ENCODE measurements at places on chromosomes 3 and 15. TPM values are rescaled to one million over a fixed set of nuclear protein-coding genes. Genes with fewer than 3 reads are reported as not detected.

The TGM5 gene
- total RNA-seq, result not detected

The PLOD2 gene
- 93.2 TPM for total RNA-seq

The THUMPD3 gene
- 32.9 TPM for total RNA-seq

The GHSR gene
- not detected for total RNA-seq

The TFDP2 gene
- total RNA-seq, result 103 TPM

The REC114 gene
- not detected for total RNA-seq

The INAFM2 gene
- 10.1 TPM for total RNA-seq

The NPAP1 gene
- total RNA-seq, result 0.82 TPM

The SLC2A2 gene
- total RNA-seq, result 15.0 TPM

The AP2M1 gene
- total RNA-seq, result 235 TPM

The HRG gene
- 0.88 TPM for total RNA-seq

The RARB gene
- 76.9 TPM for total RNA-seq

The GABRA5 gene
- total RNA-seq, result 0.06 TPM

The MEF2A gene
- total RNA-seq, result 72.2 TPM

The RFT1 gene
- 14.8 TPM for total RNA-seq

The LYSMD2 gene
- total RNA-seq, result 6.6 TPM

The CCDC39 gene
- not detected for total RNA-seq

The RYR3 gene
- 10.8 TPM for total RNA-seq

The CATSPER2 gene
- total RNA-seq, result 1.9 TPM

The LRRIQ4 gene
- total RNA-seq, result 0.35 TPM

The PLIN1 gene
- 11.3 TPM for total RNA-seq

The MESP2 gene
- 0.41 TPM for total RNA-seq

The SLC6A1 gene
- total RNA-seq, result 1.6 TPM

The FXR1 gene
- total RNA-seq, result 231 TPM

The TSC22D2 gene
- 45.0 TPM for total RNA-seq

The CDC25A gene
- 6.4 TPM for total RNA-seq

The ZNF662 gene
- 16.9 TPM for total RNA-seq

The RPL22L1 gene
- total RNA-seq, result 22.9 TPM

The ITIH1 gene
- total RNA-seq, result 0.41 TPM

The ZMYND10 gene
- 3.9 TPM for total RNA-seq

The MITF gene
- 39.5 TPM for total RNA-seq

The STX19 gene
- total RNA-seq, result not detected

The MME gene
- total RNA-seq, result 160 TPM

The ADGRG7 gene
- total RNA-seq, result not detected

The KNL1 gene
- total RNA-seq, result 13.7 TPM

The SNX1 gene
- 84.7 TPM for total RNA-seq

The SPINK8 gene
- total RNA-seq, result not detected

The OR5AC2 gene
- total RNA-seq, result not detected

The C3orf85 gene
- 3.6 TPM for total RNA-seq

The MOBP gene
- not detected for total RNA-seq

The NFKBIZ gene
- 33.2 TPM for total RNA-seq

The HRH1 gene
- 4.3 TPM for total RNA-seq

The GOLGA8M gene
- total RNA-seq, result 3.7 TPM

The HIGD2B gene
- total RNA-seq, result not detected

The GOLGA8G gene
- total RNA-seq, result not detected

The GOLGA6L10 gene
- total RNA-seq, result 7.0 TPM

The TMF1 gene
- total RNA-seq, result 36.0 TPM

The POPDC2 gene
- total RNA-seq, result 10.5 TPM

The PCSK6 gene
- total RNA-seq, result 13.4 TPM

The ANKRD63 gene
- 0.58 TPM for total RNA-seq

The TRAK1 gene
- total RNA-seq, result 61.2 TPM

The SLC9A9 gene
- 31.1 TPM for total RNA-seq

The GOLGA6D gene
- not detected for total RNA-seq

The SNTN gene
- 0.12 TPM for total RNA-seq

The DOCK3 gene
- 0.88 TPM for total RNA-seq

The GPR160 gene
- total RNA-seq, result 25.9 TPM

The SH2D7 gene
- total RNA-seq, result not detected

The BCL2A1 gene
- 8.2 TPM for total RNA-seq
